ENCODE measurements at places on chromosomes 12 and 14. TPM values are rescaled to one million over a fixed set of nuclear protein-coding genes. Genes with fewer than 3 reads are reported as not detected.

PRIMA1 gene
- total RNA-seq, result 0.95 TPM

CLEC4C gene
- total RNA-seq, result not detected

DNA sequence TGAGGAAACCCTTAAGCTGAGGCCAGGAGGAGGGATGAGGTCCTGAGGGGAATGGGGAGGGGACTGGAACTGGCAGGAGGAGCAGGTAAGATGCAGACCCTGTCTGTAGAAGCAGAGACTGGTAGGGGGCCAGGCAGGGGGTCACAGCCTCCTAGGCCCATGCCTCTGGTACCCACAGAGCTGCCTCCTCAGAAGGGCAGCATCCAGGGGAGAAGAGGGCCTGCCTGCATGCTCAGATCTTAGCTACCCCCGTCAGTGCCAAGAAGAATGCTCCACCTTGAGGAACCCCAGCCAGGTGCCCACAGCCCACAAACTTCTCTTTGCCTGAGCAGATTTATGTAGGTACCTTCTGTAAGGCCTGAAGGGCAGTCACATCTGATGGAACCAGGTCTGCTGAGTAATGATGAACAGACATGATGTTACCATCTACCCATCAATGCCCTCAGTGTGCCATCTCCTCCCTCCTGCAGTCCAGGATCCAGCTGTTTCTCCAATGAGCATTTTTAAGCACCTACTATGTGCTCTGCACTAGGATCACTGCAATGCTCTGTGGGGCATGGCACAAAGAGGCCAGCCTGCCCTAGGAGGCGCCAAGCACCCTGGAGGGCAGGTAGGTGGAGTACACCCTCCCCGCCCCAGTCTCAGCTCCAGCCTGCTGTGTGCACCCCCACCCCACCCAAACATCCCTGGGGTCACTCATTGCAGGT lies 24.8 kb upstream of the ZFP36L1 start:
- DNase-seq, result no peak

- no peak for DNase-seq
Observed at GRCh38 chr12:75288860-75289259, 41.3 kb downstream of the CAPS2 start.

- DNase-seq, result no peak
Observed at GRCh38 chr12:48388460-48388859, 37.7 kb upstream of the ZNF641 start.

- no peak for DNase-seq
Observed at GRCh38 chr12:101968770-101969169, 91.4 kb downstream of the DRAM1 start.

DNA sequence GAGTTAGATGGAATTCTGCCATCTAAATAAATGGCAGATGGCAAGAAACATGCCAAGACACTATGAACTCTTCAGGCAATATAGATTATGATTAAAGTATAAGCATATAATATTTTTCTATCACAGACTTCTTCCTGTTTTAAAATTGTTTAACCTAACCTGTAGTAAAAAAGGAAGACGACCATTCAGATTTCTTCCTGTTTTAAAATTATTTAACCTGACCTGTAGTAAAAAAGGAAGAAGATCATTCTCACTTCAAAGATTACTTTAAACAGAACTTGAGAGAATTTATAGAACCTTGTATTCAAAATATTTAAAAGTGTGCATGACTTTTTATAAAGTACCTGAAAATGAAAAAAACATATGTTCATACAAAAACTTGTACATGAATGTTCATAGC lies 63.5 kb downstream of the RPS6KA5 start:
- DNase-seq, result no peak

- DNase-seq, result no peak
Observed at GRCh38 chr12:80129895-80130530, 30.7 kb downstream of the OTOGL start.

DNA sequence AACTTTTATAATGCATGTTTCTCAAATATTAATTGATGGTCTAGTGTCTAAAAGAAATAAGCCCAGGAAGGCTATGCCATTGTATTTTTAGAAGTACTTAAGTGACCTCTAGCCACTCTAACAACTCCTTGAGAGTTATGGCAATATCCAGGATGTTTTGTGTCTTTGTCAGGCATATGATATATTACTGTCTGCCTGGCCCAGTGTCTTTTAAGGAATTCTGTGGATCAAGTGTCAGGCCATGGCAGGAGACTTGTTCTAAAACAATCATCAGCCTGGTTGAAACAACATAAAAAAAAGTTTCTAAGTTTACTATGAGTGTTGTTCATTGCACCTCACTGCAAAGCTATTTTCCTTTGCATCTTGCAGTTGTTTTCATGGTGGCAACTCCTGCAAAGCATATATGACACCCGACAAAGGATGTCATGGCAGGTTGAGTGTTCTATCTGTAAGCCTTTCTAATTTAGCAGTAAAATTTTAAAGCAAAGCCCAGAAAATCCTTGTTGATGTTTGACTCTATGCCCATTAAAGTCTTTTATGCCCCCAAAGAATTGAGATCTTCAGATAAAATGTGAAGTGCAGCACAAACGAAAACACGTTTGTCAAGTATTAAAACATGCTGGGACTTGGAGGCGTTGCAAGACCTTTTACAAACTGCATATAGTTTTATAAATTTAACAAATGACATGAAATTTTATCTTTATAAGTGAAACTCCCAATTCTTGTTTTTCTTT lies 89.5 kb upstream of the SLC38A2 start:
- no peak for DNase-seq

Measured in SK-MEL-5 (cell line).